ENCODE measurements at places on chromosomes 5 and 9.

GRCh38 chr9:107588393-107588792 is 98.8 kb upstream of the KLF4 start:
- DNase-seq: no peak

GRCh38 chr5:761059-761771 is 23.3 kb downstream of the ZDHHC11B start:
- DNase-seq: no peak

DNA sequence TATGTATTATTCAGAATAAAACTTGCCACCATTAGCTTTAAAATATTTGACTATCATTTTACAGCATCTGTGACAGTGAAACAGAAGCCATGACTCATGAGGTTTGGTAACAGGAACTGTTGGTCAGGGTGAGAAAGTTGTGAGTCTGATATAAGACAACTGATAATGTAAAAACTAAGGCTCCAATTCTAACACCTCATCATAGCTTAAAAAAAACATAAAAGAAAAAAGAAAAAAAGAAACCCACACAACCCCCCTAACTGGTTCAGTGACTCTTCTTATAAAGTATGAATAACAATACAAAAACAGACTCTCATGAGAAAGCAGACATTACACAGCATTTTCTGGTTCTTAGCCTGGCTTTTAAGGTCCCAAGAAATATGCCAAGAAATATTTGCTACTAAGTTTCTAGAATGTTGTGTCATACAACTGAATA is 85.8 kb downstream of the MRPS27 start:
- DNase-seq: no peak

DNA sequence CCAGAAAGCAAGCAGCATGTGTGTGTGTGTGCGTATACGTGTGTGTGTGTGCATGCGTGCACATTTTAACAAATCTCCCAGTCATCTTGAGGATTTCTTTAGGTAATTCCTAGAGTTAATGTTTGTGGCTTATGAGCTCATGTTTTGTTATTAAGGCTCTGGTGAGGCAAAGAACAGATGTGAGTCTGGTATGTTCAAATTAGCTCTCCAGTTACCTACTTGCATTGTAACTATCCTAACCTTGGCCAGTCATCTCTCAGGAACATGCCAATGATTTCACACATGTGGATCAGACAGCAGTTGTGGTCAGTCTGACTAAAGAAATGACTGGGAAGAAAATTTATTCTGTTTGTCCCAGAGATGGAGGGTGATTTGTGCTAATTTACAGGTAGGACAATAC is 163.1 kb downstream of the IZUMO3 start:
- DNase-seq: peak; percentile 23

DNA sequence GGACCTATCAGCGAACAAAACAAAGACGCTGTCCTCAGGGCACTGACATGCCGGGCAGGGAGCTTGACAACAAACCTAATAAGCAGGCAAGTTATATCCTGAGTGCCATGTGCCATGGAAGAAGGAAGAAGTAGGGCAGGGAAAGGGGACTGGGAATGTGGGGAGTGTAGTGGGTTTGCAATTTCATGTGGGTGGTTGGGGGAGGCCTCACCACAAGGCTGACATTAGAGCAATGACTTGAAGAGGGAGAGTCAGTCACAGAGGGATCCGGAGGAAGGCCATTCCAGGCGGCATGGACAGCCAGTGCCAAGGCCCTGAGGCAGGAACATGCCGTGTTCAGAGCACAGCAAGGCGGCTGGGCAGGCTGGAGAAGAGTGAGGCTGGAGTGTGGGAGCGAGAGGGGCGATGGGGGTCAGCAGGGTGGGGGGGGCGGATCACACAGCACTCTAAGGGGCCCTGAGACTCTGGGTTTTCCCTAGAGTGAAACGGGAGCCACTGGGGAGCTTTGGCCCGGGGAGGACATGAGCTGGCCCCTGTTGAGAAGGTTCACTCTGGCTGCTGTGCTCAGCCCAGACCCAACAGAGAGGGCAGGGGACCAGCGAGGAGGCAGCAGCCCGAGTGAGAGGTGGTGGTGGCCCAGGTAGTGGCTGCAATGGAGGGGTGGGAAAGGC is 86.3 kb downstream of the STK10 start:
- DNase-seq: no peak

GRCh38 chr5:106376522-106376921 is 1294.2 kb downstream of the EFNA5 start:
- no peak for DNase-seq

GRCh38 chr9:119420231-119420630 is 51.0 kb upstream of the BRINP1 start:
- DNase-seq: no peak

DNA sequence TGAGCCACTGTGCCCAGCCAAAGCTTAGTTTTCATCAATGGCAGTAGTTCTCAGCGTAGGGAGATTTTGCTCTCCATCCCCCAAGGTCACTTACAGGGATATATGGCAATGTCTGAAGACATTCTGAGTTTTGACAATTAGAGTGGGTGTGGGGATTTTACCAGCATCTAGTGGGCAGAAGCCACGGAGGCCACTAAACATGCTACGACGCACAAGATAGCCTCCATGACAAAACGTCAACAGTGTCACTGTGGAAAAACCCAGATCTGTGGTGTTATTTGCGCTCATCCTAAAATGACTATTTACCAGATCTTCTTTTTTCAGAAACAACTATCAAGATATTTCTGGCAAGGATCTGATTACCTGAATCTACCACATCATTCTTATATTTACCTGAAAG is 68.2 kb downstream of the CDC14B start:
- no peak for DNase-seq

GRCh38 chr9:38371495-38371894 is 21.0 kb upstream of the ALDH1B1 start:
- no peak for DNase-seq

DNA sequence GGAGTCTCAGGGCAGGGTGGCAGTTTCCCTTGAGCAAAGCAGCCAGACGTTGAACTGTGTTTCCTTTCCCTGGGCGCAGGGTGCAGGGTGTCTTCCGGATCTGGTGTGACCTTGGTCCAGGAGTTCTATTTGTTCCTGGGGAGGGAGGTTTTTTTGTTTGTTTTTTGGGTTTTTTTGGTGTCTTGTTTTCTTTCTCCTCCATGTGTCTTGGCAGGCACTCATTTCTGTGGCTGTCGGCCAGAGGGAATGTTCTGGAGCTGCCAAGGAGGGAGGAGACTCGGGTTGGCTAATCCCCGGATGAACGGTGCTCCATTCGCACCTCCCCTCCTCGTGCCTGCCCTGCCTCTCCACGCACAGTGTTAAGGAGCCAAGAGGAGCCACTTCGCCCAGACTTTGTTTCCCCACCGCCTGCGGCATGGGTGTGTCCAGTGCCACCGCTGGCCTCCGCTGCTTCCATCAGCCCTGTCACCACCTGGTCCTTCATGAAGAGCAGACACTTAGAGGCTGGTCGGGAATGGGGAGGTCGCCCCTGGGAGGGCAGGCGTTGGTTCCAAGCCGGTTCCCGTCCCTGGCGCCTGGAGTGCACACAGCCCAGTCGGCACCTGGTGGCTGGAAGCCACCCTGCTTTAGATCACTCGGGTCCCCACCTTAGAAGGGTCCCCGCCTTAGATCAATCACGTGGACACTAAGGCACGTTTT is 3.5 kb upstream of the PHYHD1 start:
- DNase-seq: peak; percentile 82

- peak; percentile 39 for DNase-seq
Measured at GRCh38 chr5:86864051-86864450, 246.3 kb downstream of the COX7C start.

GRCh38 chr5:74631081-74631953 is 9.2 kb downstream of the ENC1 start:
- no peak for DNase-seq

GRCh38 chr5:6601271-6601670 is 31.6 kb downstream of the NSUN2 start:
- DNase-seq: no peak

DNA sequence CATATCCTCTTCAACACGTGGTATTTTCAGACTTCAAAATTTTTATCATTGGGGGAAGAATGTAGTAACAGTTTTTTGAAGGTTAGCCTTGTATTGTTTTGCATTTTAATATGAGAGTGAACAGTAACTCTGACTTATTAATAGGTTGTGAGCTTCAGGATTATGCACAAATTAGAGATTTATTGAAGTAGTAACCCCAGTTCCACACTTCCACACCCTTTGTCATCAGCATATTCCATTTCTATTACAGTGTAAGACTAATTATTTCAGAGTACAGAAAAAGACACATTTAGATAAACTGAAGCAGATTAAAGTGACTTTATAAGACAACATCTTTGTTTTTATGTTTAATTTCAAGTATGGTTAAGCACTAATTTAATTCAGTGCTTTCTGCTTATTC is 105.7 kb downstream of the CDC42SE2 start:
- DNase-seq: no peak

GRCh38 chr5:5304361-5305020 is 118.0 kb upstream of the ICE1 start:
- DNase-seq: no peak

- DNase-seq: no peak
Measured at GRCh38 chr9:33459115-33459514, 11.7 kb upstream of the AQP3 start.

GRCh38 chr5:66367814-66368541 is 223.9 kb downstream of the SREK1 start:
- DNase-seq: no peak

DNA sequence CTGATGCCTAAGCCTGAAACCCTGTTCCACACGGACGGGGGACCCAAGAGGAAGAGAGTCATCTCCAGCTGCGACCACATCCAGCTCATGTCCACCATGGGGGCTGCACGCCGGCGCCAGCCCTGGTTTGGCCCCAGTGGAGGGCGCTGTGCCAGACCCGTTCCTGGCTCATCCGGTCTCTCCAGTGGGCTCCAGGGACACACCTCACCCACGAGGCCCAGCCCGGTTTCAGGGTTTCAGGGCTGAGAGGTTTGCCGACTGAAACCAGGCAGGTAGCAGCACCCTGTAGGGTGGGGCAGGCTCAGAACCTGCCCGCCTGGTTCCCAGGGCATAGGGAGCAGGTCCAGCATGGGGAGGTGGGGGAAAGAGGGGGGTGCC is 71.4 kb upstream of the STXBP1 start:
- no peak for DNase-seq

- no peak for DNase-seq
Measured at GRCh38 chr9:133239533-133240090, 30.6 kb upstream of the OBP2B start.

- no peak for DNase-seq
Measured at GRCh38 chr5:169805527-169805934, 168.5 kb downstream of the DOCK2 start.

- DNase-seq: no peak
Measured at GRCh38 chr5:95221234-95221633, 63.7 kb downstream of the MCTP1 start.

DNA sequence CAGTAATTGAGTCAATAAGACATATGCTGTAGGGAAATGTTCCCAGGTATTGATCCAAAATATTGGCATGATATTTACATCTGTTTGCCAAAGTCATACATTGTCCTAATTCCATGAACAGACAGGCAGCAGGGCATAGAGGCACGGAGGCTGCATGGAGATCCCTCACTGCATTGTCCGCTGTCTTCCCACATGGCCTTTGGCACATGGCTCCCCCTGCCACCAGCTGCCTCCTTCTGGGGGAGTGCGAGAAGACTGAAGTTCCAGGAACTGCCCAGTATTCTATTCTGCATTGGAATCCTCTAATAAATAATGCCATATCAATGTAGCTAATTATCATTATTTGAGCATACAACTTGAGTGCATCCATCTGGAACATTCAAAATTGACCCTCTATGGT is 269.0 kb downstream of the FBXL7 start:
- DNase-seq: no peak

GRCh38 chr5:27472000-27472763 is 433.8 kb upstream of the CDH9 start:
- no peak for DNase-seq

- DNase-seq: no peak
Measured at GRCh38 chr5:56346741-56347535, 113.8 kb upstream of the ANKRD55 start.

- DNase-seq: no peak
Measured at GRCh38 chr9:25461416-25461815, 216.8 kb downstream of the TUSC1 start.

GRCh38 chr9:105633411-105633810 is 28.8 kb upstream of the TAL2 start:
- no peak for DNase-seq

DNA sequence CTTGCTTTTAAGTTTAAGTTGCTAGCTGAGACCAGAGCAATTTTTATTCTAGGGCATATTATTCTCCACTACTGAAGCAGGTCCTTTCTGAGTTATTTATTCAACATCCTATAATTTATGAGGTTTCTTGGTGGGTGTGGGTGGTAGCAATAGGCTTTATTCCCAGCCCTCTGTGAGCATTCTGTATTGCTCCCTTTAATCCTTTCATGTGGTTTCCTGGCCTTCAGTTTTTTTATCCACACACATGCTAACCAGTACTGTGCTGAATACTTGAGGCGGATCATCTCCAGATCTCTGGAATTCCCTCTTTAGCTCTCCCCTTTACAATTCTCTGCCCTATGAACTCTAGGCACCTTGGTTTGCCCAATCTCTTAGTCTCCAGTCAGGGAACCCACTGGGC is 91.8 kb upstream of the GLRA1 start:
- no peak for DNase-seq

- no peak for DNase-seq
Measured at GRCh38 chr5:179275381-179275878, 69.8 kb downstream of the ADAMTS2 start.

- no peak for DNase-seq
Measured at GRCh38 chr5:96751203-96752169, 56.3 kb downstream of the ERAP1 start.

GRCh38 chr9:125548141-125548540 is 158.9 kb downstream of the MAPKAP1 start:
- DNase-seq: no peak

DNA sequence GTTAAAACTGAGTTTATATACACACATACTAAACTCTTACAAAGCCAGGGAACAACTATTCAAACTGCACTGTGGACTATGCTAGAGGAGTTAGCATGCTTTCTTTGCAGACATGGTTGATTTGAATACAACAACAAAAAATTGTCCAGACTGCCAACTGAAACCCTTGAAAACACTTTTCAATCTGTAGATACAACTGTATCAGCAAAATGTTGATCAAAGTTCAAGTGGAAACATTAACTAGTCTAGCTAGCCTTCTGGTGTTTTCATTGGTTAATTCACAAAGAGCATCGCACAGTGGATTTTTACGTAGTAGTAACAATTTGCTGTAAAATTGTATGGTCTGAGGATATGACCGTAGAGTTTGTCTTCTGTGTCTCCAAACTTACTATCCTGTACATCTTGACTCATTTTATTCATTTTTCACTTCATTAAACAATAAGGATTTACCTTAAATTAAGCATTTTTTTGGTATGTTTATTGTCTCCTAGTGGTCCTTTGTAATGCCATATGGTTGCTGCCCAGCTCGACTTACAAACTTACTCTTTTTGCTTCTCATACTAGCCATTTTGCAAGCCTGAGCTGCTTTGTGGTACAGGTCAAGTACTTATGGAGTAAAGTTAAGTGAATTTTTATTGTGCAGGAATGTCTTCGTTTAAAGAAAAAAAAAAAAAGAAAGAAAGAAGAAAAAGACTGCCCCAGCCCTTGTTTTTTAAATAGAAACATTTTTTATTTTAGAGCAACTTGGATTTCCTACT is 123.4 kb downstream of the ZCCHC7 start:
- no peak for DNase-seq

All from muscle of arm (tissue), 14 donors.